ENCODE measurements at places on chromosomes 3 and 15.

GRCh38 chr3:85041001-85041400 lies 82.2 kb downstream of the CADM2 start:
- no peak for DNase-seq

- DNase-seq: no peak
Measured at GRCh38 chr15:98505611-98506031, 142.7 kb upstream of the IGF1R start.

GRCh38 chr3:53225651-53226050 lies 30.2 kb downstream of the TKT start:
- DNase-seq: no peak

DNA sequence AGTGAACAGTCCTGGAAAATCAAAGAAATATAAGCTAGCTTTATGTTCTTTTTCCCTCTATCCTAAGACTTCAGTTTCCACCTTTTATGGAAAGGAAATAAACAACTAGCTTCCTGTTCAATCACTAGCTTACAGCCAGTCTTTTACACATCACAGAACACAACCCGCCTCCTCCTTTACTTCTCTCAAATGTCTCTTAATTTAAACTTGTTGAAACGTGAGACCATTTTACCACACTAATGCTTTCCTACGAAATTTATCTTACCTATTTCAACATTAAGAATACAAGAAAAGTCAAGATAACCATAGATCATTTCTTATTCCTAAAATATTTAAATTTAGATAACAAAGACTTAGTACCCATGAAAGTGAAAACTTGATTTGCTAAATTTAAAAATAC lies 6.2 kb downstream of the PRTG start:
- DNase-seq: no peak

DNA sequence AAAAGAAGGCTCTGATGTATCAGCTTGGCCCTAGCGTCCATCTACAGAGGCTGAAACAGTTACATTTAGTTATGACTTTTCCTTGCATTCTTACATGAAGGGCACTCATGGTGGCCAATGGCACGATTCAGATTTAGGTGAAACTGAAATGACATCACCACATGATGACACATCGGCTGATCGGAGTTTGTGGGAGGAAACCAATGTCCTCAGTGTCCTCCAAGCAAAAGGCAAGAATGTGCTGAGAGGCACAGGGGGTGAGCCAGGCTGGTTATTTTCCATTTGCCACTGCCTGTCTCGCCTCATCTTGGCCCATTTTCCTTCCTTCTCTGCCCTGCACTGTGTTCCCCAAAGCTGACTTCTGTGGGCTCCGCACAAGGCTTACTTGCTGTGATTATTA lies 34.4 kb downstream of the TARS3 start:
- DNase-seq: no peak

- no peak for DNase-seq
Measured at GRCh38 chr3:89521328-89521727, 413.9 kb downstream of the EPHA3 start.

DNA sequence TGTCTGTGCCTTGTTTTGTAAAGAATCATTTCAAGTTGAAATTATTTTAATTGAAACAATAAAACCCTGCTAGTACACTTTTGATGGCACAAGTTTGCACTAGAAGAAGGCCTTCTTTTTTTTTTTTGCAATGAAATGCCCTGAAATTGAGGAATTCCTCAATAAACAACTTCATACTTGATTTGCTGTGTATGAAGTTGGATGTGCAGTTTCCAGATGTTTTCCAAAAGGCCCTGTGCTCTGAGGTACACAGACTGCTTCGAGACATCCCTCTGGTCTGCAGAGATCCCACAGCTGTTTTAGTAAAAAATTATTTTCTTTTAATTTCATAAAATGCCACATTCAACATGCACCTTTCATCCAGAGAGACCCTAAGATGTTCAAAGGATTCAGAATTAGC lies 48.9 kb downstream of the HES1 start:
- DNase-seq: no peak

DNA sequence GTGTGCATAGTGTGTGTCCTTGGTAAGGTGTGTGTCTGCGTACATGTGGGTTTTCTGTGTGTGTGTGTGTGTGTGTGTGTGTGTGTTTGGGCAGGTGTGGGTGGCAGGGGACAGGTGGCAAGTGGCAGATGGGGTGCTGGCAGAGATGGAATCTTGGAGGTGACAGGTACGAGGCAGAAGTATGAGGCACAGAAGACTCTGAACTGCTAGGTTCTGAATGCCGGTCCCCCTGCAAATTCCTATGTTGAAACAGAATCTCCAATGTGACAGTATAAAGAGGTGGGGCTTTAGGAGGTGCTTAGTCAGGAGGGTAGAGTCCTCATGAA lies 29.8 kb downstream of the SRPRB start:
- DNase-seq: no peak

GRCh38 chr3:194488055-194488742 lies 1.4 kb upstream of the ATP13A3 start:
- no peak for DNase-seq

- peak; percentile 81 for DNase-seq
Measured at GRCh38 chr3:36969540-36970432, 23.1 kb downstream of the EPM2AIP1 start.

DNA sequence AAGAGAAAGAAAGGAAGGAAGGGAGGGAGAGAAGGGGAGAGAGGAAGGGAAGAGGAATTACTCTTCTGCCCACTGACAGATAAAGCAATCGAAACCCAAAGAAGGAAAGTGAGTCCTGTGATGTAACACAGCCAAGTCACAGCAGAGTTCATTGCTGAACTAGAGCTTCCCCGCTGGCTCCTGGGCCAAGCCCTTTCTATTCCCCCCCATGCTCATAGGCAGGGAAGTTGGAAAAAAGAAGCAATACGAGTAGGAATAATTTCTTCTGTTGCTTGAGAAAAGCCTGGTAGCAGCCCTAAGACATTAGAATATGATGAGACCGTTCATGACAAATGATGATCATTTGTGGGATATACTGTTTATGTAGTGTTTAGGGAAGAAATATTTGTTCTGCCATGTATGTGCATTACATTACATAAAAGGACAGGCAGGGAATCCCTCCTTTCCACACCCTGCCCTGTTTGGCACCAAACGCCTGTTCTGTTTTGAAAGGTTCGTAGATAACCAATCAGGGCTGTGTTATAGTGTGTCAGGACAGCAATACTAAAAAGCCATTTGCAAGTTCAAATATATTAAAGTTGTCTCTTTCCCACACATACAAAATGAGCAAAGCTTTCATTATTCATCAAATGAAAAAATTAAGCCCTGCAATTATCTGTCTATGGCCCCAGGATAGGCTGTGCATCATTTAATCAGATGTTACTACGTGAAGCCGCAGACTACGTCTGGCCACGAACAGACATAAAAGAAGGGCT lies 111.0 kb upstream of the TRPM1 start:
- no peak for DNase-seq

DNA sequence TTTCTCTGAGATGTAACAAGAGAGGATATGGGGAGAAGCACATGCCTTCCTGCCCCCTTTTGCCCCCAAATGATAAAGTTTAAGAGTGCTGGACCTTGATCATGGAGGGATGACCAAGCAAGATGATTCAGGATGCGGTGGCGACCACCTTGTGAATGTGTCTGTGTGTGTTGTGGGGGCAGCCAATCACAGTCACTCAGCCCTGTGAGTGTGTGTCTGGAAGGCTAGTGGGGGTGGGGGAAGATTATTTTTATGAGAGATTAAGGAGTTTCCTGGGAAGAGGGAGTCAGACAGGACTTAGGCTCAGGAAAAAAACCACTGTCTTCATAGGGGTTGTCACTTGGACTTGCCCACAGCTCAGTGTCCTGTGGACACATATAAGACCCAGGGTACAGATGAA lies 57.8 kb upstream of the KY start:
- no peak for DNase-seq

- DNase-seq: no peak
Measured at GRCh38 chr3:139560411-139560810, 20.9 kb upstream of the RBP1 start.

- DNase-seq: no peak
Measured at GRCh38 chr15:62927196-62927595, 115.4 kb upstream of the TPM1 start.

- DNase-seq: no peak
Measured at GRCh38 chr3:169308654-169309250, 354.8 kb downstream of the MECOM start.

DNA sequence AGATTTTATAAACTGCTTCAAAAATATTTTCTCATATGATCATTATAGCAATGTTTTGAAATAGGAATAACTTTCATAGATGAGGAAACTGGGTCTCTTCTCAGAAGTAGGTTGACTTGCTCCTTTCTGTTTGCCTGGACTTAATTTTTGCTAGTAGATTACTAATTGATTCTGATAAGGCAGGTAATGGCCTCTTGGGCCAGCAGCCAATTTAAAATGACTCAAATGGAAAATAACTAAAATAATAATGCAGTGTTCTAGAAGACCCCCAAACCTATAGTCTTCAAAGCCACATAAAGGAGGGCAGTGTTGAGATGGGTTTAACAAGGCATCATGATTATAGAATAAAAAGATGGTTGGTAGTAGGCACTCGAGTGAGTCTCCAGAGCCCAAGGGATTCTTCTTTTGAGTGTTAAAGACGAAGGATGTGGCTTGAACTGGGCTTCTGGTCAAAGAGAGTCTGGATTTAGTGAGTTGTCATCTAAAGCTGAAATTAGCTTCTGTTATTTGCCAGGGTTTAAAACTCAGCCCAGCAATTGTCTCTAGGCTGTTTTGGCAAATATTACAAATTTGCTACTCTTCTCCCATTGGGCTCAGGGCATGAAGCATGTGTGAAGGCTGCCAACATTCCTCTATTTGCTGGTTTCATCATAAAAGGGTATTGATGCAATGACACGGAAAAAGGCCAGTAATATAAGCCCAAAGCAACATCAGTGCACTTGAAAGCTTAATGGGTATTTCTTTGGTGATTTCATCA lies 297.1 kb upstream of the MEIS2 start:
- no peak for DNase-seq

GRCh38 chr3:109339714-109340648 lies 2.6 kb upstream of the DPPA4 start:
- DNase-seq: no peak

- DNase-seq: peak; percentile 86
Measured at GRCh38 chr3:194089357-194090177, 46.4 kb upstream of the HES1 start.

- no peak for DNase-seq
Measured at GRCh38 chr3:116230431-116231020, 214.8 kb downstream of the LSAMP start.

GRCh38 chr3:127678315-127678599 lies 5.5 kb downstream of the ABTB1 start:
- no peak for DNase-seq

- DNase-seq: no peak
Measured at GRCh38 chr3:39275052-39275451, 4.8 kb downstream of the CX3CR1 start.

GRCh38 chr3:123635217-123635616 lies 50.4 kb upstream of the HACD2 start:
- DNase-seq: no peak

- DNase-seq: no peak
Measured at GRCh38 chr3:99903869-99904268, 86.2 kb downstream of the CMSS1 start.

DNA sequence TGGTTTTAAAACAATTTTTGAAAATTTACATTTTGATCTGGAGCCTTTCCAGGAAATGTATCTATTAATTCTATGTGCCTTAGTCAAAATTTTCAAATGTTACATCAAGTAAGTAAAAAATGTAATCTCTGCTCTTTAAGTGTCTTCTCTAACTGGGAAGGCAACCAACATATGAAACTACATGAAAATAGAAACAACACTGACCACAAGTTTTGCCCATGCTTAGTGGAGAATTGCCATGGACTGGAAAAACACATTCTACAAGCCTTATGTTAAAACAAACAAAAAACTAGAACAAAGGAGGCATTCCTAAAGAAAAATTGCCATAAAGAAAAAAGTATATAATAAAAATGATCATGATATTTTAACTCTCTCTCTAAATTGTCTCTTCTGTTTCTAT lies 75.9 kb upstream of the SPRED1 start:
- DNase-seq: no peak

GRCh38 chr3:135944831-135945230 lies 20.7 kb upstream of the PPP2R3A start:
- no peak for DNase-seq

- DNase-seq: no peak
Measured at GRCh38 chr15:69808756-69809155, 289.0 kb downstream of the TLE3 start.

DNA sequence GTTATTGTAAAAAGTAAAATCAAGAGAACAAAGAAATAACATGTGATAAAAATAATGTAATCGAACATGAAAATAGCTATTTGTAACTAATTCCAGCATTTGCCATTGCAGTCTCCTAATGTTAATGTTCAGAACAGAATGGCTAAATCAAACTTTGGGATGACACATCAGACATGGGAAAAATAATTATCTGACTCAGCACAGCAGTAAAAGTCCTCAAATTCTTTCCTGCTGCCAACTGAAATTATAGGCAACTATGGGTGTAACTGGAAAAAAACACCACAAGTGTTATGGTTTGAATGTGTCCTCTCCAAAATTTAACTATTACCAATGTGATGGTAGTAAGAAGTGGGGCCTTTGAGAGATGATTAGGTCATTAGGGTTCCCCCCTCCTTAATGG lies 446.7 kb downstream of the C3orf38 start:
- no peak for DNase-seq

GRCh38 chr3:172616031-172616461 lies 92.8 kb upstream of the TNFSF10 start:
- no peak for DNase-seq

GRCh38 chr15:70309716-70310115 lies 212.0 kb upstream of the TLE3 start:
- no peak for DNase-seq

GRCh38 chr3:58272891-58273290 lies 33.2 kb upstream of the RPP14 start:
- no peak for DNase-seq

- no peak for DNase-seq
Measured at GRCh38 chr3:130395916-130396315, 50.4 kb downstream of the COL6A5 start.

DNA sequence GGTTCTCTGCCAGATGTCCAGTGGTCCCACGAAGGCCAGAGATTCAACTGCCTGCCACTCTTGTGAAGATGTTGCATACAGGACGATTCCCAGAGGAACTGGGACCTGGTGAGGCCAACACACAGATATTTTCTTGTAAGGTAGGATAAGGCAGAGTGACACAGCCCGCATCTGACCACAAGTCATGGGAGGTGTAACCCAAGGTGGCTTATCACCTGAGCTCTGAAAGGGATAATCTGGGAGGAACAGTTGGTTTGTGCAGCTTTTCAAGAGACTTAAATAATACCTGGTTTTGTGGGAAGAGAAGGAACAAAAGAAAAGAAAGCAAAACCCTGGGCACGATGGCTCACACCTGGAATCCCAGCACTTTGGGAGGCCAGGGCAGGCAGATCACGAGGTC lies 39.8 kb upstream of the NR2F2 start:
- no peak for DNase-seq

DNA sequence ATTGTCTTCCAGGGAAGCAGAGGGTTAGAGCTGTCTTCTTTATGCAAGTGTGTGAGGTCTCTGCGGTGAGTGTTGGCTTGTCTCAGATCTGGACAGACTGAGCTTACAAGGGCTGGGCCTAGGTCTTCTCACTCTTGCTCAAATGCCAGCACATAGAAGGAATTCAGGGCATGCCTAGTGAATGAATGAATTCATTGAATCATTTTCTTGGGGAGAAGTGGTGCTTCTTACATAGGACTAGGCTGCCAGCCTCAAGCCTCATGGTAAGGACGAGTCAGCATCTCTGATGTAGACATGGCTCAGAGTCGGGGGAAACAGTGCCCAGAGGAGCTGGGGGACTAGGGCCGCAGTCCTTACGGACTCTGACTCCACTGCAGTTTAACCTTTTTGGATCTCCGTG lies 17.2 kb downstream of the MKRN2 start:
- DNase-seq: no peak

- DNase-seq: no peak
Measured at GRCh38 chr3:79258479-79258878, 509.3 kb downstream of the ROBO1 start.
